ENCODE measurements at places on chromosomes 7 and 10.

GRCh38 chr10:17427666-17428350 is 26.6 kb downstream of the ST8SIA6 start:
- no peak for DNase-seq

DNA sequence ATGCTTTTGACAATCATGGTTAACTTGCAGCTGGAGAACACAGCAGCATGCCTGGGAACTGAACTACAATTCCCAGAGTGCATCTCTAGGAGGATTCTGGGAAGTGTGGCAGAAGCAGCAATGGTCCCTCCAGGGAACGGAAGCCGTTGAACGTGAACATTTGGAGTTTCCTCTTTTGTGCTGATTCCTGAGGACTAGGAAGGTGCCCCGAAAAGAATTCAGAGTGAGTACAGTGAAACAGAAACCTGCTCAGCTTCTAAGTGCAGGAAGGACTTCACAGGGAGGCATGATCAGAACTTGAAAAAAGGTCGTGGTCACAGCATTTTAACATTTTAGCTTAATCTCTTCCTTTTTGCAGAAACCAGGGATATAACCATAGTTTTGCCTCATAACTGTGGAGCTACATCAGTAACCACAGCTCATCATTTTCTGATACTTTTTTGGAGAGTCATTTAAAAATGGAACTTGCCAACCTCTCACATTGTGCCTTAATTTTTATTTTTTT is at the start of gene NUDT13:
NUDT13 (plus strand) TSS at position 111 of the 505 bp plus-strand sequence. CDS start 3,911 bp downstream, outside the sequence.
- DNase-seq: peak; percentile 62

- no peak for DNase-seq
Measured at GRCh38 chr10:62305813-62306212, 37.2 kb upstream of the RTKN2 start.

DNA sequence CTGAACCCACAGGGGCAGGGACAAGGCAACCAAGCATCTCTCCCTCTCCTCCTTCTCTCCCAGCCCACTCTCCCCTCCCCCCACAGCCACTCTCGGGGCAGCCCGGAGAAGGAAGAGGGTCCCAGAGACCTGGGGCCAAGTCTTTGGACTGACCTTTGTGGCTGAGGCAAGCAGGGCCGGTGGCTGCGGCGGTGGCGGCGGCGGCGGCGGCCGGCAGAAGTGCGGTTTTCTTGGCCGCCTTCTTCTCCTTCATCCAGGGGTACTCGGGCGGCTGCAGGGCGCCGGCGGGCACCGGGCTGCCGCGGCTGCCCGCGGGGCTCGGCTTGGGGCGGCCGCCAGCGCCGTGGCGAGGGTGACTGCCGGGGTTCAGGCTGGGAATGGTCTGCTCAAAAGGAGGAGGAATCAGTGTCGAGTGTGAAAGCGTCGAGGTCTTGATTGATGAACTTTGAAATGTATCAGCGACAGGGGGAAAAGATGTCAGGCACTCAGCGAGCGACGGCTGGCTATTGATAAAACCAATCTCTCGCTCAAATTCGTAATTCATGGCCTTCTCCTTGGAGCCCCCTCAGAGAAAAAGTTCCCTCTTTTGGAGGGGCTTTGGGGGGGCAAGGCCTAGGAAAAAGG is 414 bp downstream of the HOXA2 start:
- DNase-seq: no peak

Data from CD4-positive, alpha-beta T cell treated with Interleukin-15 for 1 hour (primary cell).